ENCODE measurements at places on chromosomes 2 and 18. TPM values are rescaled to one million over a fixed set of nuclear protein-coding genes. Genes with fewer than 3 reads are reported as not detected.

Gene KDM3A
- 205 TPM for total RNA-seq

DNA sequence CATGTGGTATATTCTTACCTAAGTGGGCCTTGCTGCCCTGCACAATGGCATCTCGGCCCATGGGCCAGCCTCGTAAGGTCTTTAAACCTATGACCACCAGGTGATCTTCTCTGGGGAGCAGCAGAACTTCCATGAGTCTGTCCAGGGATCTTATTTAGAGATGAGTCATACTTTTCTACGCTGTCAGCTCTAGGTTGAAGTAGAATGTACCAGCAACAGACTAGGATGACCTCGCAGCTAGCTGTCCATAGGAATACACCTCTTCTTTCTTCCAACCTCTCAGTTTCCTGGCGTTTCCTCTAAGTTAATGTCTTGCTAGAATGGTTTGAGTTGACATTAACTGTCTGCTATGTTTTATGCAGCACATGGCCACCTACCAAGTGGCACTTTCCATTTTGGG, 15.6 kb upstream of the CXCR4 start:
- DNase-seq, result no peak

GRCh38 chr18:32469190-32469651, 1.5 kb downstream of the GAREM1 start:
- DNase-seq, result peak; percentile 5

Gene CHCHD5
- 14.3 TPM for total RNA-seq

DNA sequence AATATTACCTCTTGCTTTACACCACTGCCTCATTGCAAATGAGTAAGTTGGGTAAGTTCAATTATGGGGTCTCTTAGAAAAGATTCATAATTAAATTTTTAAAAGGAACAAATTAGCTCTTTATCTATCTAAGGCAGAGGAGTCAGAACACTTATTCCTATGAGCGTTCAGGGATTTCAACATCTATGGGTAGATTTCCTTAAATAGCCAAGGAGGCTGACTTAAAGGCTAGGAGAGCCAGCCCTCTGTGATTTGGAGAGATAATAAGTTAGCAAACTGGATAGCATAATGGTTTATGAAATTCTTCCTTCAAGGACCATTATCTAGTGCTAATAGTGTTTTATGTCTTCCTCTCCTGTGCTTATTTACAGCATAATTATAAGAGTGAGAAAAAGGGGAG, 387.7 kb downstream of the STK39 start:
- DNase-seq, result no peak

DNA sequence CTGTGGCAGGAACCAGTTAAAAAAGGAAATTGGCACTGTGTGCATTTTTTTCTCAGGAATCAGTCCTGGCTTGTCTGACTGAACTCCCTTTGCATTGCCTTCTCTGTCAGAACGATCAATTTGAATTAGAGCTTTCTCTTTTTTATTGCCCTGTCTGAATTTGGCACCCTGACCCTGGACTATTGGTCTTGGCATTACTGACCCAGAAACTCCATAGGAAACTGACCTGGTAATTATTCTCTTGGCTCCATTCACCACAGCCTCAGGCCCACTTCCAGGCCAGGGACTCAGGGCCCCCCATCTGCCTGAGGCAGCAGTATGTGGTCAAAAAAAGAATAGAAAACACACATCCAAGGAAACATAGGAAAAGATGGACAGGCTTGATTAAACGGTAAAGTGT, 32.0 kb upstream of the CCDC88A start:
- no peak for DNase-seq

DNA sequence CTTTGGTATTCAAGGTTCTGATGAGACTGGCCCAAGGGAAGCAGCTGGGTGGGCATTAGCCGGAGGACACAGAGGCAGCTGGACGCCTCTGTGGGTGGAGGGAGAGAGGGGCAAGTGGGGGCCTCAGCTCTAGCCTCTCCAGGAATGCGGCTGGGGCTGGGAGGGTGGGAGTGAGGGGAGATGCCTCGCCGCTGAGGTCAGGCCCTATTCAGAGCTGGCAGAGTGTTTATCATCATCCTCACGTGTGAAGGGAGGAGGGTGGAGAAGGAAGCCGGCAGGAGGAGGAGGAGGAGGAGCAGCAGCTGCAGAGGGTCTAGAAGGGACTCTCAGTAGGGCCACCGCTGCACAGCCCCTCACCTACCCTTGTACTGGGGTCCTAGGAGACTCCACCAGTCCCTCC, 43.1 kb downstream of the TNS1 start:
- DNase-seq, result no peak

- no peak for DNase-seq
These were observed 646.0 kb downstream of the ZEB2 start for GRCh38 chr2:143873886-143874285.

Gene CIB4
- total RNA-seq, result not detected

GRCh38 chr2:122670897-122671296, 915.4 kb downstream of the TSN start:
- no peak for DNase-seq

GRCh38 chr2:232998666-232998985, 14.4 kb downstream of the NGEF start:
- no peak for DNase-seq

GRCh38 chr18:25058521-25058920, 293.4 kb downstream of the ZNF521 start:
- DNase-seq, result no peak

- DNase-seq, result no peak
These were observed 17.5 kb upstream of the DPP4 start for GRCh38 chr2:162091325-162092007.

DNA sequence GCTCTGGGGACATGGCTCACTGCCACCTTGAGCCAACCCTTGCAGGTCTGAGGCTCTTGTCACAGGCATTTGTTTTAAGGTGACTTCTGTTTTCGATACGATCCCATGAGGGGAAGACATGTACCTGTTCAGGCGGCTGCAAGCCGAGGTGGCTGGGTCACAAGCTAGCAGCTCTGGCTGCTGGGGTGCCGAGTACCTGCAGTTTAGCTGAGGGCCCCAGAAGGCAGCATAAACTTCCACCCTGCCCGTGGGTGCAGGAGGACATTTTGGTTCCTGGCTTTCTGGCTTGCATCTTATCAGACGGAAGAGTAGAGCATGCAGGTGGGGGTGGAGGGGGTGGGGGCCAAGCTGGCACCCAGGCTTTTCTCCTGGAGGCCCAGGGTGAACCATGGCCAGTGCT, 28.4 kb downstream of the COA5 start:
- no peak for DNase-seq

GRCh38 chr2:217642944-217643343, 359.9 kb downstream of the TNS1 start:
- DNase-seq, result no peak

GRCh38 chr18:23966909-23967308, 47.6 kb upstream of the TTC39C start:
- no peak for DNase-seq

DNA sequence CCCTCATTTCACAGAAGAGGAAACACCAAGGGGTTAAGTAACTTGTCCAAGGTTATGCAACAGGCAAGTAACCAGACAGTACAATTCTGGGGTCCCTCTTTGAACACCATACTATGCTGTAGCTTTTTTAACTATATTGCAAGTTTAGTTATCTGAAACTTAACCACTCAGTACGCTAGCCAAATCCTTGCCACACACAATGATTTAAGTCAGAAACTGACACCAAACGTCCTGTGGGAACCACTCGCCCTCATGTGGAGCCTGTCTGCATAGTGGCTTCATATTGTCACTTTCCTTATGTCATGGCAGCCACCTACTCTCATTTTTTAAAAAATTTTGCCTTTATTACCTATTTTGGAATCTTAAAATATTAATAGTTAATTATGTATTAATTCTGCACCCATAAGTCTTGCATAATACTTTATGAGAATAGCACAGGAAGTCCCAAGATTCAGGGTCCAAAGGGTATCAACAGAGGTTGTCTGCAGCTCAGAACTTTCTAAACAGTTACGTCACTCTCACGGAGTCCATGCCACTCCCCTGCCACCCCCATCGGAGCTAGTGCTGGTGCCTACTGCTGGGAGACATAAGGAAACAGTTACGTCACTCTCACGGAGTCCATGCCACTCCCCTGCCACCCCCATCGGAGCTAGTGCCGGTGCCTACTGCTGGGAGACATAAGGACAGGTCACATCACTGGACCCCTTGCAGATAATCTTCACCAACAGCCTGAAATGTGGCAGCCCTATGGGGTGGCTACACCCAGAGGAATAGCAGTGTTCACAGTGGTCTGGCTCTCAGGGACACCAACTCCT, 99.0 kb downstream of the L3MBTL4 start:
- no peak for DNase-seq

- no peak for DNase-seq
These were observed 213.3 kb upstream of the CXCR4 start for GRCh38 chr2:136331226-136331625.

Gene C2orf80
- not detected for total RNA-seq

- peak; percentile 57 for DNase-seq
These were observed 14.5 kb downstream of the PDCD1 start for GRCh38 chr2:241844066-241844728.

Gene CYP27C1
- not detected for total RNA-seq

Gene GPR17
- total RNA-seq, result not detected

Gene NAB1
- 20.0 TPM for total RNA-seq

- DNase-seq, result no peak
These were observed 156.8 kb upstream of the STK17B start for GRCh38 chr2:196328088-196328680.

Gene TMEM169
- 0.27 TPM for total RNA-seq

DNA sequence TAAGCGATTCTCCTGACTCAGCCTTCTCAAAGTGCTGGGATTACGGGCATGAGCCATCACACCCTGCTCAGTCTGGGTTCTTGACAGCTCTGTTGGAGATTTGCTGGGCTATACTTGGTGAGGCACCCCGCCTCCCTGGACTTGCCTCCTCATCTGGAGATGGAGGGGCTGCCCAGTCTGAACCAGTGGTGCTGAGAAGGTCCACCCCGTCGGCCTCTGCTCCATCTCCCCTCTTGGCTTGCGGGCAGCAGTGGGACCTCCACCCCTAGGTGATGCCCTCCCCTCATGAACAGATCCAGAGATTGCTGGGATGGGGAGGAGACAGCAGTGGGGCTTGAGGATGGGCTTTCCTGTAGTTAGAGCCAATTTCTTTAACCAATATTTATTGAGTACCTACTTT, 120.9 kb downstream of the CLIP4 start:
- DNase-seq, result no peak

Gene TXNL1
- total RNA-seq, result 41.6 TPM

DNA sequence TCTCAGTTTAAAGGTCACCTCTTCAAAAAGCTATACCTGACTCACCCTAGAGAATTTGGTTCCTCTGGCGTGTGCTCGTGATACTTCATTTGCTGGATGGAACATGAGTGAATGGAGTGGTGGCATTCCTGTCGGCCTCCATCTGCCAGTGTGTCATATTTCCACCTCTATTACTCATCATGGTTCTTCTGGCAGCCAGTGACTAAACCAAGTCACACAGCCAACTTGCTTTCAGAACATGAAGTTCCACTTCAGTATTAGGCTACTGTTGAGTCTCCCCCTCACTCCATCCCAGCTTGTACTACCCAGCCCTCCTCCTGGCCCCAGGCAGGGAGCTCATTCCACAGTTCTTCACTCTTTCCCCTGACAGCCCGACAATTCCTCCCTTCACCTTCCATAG, 169.8 kb downstream of the MREG start:
- DNase-seq, result no peak

DNA sequence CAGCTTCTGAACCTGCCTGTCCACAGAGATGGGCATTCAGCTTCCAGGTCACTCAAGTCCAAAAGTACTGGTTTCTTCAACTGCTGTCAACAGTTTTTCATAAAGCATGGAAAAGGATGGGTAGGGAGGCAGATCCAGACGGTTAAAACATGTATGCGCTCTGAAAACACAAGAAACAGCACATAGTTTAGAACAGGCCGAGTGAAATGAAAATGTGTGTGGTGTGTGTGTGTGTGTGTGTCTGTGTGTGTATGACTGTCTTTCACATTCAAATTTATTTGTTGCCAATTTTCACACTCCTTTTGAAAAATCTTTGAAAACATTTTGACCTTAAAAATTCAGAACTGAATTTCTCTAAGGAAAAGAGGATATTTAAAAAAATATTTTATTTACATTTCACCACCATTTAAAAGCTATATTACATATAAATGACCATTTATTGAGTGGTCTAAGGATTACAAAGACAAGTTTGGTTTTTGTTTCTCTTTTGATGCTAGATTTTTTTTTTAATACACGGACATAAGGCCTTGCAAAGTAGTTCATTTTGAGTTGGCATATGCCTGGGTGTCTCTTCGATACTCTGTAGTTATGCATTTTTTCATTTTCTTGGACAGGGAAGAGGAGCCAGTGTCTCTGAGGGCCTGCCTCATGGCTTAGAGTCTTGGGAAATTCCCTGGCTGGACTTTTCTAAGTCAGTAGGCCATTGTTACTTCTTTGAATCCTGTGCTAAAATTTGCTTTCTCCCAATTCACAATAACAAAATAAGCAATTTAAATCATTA, 30.0 kb upstream of the STK17B start:
- DNase-seq, result no peak

GRCh38 chr2:203759690-203760365, 53.4 kb downstream of the CD28 start:
- no peak for DNase-seq

GRCh38 chr2:215699700-215700538, 264.1 kb upstream of the FN1 start:
- DNase-seq, result no peak

DNA sequence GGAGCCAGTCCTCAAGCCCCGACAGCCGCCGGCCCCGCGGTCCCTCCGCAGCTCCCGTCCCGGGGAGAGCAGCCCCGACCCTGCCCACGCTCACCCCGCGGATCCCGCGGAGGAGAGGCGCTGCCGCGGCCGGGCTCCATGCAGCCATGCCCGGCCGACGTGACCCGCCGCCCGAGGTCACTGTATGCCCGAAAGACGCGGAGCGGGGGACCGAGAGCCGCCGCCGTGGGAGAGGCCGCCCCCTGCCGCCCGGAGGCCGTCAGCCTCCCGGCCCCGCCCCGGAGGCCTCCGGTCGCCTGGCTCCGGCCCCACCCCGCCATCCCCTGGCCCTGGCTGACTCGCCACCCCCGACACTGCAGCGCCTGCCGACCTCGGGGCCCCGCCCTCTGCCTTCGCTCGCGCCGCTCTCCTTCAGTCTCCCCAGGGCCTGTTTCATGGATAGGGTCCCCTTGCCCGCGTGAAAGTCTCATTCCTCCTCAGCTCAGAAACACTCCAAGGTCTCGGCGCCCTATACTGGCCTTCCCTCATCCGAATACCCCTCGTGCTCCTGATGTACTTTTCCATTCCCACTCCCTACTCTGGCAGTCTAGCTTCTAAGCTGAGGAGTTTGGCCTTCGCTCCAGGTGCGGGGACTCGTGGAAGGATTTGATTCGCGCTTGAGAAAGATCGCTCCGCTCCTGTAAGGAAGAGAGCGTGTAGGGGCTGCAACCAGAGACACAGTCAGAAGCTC, at the start of gene BOLA3:
Gene BOLA3 (minus strand): TSS at position 186 of the 730 bp plus-strand sequence. CDS start 38 bp downstream, at position 148.
- peak; percentile 73 for DNase-seq

Gene CCDC141
- total RNA-seq, result 31.5 TPM

- DNase-seq, result no peak
These were observed 61.2 kb downstream of the SGPP2 start for GRCh38 chr2:222485367-222486211.

DNA sequence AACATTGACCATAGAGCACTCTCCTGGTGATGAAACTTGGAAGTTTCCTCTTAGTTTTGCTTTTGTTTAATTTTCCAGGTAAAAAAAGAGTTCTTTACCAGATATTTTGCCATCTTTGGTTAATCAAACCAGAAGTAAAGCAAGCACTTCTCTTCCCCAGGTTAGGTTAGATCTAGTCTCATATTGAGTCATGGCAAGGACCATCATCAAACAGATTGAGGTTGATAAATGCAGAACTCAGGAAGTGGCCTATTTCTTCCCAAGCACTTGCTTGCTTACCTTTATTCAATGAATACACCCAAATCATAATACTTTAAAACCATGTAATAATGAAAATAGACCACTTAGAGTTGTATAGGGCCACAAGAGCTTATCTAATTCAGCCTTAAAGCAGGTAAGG, 23.4 kb downstream of the DNAH6 start:
- DNase-seq, result peak; percentile 16
